ENCODE measurements at places on chromosomes 3 and 15.
A peak's percentile ranks its signal among the peaks of the same experiment; 100 is the strongest.

GRCh38 chr15:87502173-87502572, 754.4 kb downstream of the NTRK3 start:
- DNase-seq, result no peak

GRCh38 chr15:63077952-63078351, 35.4 kb downstream of the TPM1 start:
- no peak for DNase-seq

- no peak for DNase-seq
These were observed 91.7 kb downstream of the CEMIP start for GRCh38 chr15:80870893-80871292.

DNA sequence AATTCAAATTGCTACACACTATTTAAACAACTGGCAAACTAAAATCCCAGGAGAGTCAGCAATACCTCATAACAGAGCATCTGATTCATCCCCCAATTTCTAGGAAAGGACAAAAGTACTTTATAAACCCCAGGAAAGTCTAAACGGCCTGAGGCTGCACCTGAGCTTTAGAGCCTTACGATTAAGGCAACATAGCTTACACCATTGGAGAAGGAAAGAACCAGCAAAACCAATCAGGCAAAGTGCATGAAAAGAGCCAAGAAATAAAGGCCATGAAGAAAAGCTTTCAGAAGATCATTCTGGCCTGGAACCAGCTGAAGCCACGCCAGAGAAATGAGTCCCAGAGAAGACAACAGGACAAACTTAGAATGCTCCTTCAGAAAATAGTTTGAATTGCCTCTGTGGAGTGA, 48.1 kb downstream of the PTPN9 start:
- no peak for DNase-seq

GRCh38 chr15:57035664-57036063, 117.2 kb downstream of the TCF12 start:
- no peak for DNase-seq

- DNase-seq, result peak; percentile 56
These were observed 52.5 kb downstream of the CYP11A1 start for GRCh38 chr15:74314795-74315438.

DNA sequence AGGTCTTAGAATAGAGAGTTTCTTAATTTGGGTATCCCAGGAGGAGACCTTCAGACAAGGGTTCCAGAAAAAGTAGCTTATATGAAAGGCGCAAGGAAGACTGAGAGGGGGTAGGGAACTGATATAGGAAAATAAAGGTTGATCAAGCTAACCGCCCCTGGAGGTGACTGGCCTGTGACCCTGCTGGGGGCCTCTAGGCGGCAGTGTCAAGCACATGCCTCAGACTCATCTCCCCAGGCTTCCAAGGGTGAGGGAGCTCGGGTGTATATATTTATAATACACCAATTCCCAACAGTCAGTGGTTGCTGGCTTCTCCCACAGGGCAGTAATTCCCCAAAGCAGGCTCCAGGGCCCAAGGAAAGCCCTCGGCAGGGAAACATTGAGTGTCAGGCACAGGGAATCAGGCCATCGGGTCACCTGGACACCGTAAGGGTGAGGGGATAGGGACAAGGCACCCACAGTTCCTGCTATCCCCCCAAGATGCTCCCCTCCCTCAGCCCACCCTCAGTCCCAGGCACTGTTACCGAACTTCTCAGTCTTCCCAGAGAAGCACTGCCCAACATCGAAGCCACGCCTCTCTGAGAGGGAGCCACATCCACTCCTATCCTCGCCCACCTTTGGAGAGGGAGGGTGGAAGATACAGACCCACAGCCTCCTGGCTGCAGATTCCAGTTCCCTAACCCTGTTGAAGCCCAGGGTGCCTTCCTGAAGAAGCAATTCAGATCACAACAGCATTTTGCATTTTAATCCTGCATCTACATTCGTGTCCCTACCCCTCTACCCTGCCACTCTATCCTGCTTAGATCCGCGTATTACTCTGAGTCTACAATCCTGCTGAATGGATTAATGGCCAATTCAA, 19.5 kb upstream of the CAV3 start:
- no peak for DNase-seq

- no peak for DNase-seq
These were observed 30.4 kb downstream of the ZNF609 start for GRCh38 chr15:64490598-64491259.

GRCh38 chr3:161265916-161266571, 44.9 kb downstream of the NMD3 start:
- no peak for DNase-seq

DNA sequence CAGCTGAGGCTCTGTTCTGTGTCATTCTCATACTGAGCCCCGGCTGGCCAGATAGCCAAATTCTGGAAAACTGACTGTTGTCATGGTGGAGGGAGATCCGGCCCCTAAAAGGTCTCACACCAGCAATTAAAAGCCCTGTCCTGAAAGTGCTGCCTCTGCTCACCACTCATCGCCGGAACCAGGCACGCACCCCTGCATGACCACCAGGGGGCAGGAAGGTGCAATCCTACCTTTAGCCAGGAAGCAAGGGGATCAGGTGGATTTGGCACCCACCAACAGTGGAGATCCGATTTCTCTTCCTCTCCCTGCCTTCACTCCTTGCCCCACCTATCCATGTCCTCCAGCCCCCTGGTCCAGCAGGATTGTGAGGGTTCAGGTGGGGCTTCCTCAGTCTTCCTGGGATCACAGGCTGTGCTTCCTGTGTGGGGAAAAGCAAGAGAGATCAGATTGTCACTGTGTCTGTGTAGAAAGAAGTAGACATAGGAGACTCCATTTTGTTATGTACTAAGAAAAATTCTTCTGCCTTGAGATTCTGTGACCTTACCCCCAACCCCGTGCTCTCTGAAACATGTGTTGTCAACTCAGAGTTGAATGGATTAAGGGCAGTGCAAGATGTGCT, 16.1 kb upstream of the CACNA2D2 start:
- no peak for DNase-seq

DNA sequence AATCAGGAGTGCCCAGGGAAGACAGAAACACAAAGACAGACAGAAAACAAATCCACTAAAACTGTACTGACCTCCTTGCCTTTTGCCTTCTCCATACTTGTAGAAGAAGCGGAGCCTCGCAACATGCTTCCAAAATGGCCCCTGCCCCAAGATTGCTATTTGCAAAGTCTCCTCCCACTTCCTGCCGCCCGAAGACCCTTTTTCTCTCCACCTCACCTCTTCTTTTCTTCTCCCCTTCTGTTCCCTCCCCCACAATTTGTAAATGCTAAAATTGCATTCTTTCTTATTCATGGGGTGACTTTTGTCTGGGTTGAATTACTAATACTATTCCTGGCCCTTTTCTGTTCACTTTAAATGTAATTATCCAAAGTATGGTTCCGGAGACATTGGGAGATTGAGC, at the start of gene DPPA4:
Gene DPPA4 (minus strand): TSS at position 154 of the 400 bp plus-strand sequence. CDS start 29 bp downstream, at position 125.
- DNase-seq, result no peak

DNA sequence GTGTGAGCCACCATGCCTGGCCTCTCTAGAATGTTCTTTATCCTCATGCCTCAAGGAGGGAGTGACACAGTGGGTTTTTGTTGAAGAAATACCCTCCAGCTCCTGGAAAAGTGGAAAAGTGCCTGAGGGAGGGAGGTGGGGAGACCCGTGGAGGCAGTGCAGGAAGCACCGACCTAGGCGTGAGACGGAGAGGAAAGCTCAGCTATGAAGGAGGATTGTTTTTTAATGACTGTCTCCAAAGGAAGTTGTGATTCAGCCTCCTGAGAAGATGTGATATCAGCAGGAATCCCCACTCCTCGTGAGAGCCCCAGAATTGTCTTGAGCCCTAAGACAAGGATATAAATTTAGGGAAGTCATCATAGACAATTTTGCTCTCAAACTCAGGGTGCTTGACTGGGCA, 21.7 kb downstream of the RPLP1 start:
- no peak for DNase-seq

- no peak for DNase-seq
These were observed 40.9 kb downstream of the MEF2A start for GRCh38 chr15:99606646-99607045.

DNA sequence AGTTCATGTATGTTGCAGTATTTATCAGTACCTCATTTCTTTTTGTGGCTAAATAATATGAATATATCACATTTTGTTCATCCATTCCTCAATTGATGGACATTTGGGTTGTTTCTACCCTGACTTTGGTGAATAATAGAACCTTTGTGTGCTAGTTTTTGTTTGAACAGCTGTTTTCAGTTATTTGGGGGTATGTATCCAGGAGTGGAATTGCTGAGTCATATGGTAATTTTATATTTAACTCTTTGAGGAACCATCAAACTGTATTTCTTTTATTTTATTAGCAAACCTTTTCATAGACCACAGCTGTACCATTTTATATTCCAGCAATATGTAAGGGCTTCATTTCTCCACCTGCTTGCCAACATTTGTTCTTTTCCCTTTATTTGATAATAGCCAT, 38.4 kb upstream of the RBM5 start:
- DNase-seq, result no peak

DNA sequence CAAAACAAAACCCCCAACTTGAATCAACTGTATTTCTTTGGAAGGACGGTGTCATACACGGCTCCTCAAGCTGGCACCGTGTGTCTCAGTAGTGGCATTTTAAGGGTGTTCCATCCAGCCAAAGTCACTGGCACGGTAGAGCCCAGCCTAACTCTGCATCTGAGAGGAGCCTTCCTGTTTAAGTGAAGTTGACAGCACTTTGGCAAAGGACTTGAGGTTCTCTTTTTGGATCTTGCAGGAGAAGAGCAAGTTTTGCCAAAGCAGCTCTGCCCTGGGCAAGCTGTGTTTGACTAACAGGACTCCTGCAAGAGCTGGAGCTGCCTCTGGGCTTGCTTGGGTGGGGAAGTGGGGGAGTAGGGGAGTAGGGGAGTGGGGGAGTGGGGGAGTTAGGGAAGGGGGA, 109.6 kb upstream of the FEZF2 start:
- no peak for DNase-seq

- DNase-seq, result no peak
These were observed 8.0 kb upstream of the PLXND1 start for GRCh38 chr3:129614435-129614834.

DNA sequence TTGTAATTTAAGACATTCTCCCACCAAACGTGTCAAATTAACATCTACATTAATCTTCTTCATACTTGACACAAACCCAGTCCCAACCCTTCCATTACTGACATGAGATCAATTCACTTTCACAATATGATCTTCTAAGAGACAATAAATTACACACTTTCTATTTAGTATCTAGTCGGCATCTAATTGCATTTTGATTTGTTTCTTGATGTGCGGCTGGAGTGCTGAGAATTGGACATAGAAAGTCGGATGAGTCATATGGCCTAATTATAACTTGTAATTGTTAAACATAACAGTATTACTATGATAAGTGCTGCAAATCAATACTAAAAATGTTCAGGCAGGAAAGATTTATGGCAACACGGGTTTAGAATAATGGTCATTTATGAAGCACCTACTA, 78.4 kb upstream of the RORA start:
- no peak for DNase-seq

GRCh38 chr3:98875535-98875934, 26.0 kb downstream of the DCBLD2 start:
- no peak for DNase-seq
